OCI-LY7 (cell line): ENCODE measurements at places on chromosomes 11 and 22. TPM values are rescaled to one million over a fixed set of nuclear protein-coding genes. Genes with fewer than 3 reads are reported as not detected.
A peak's percentile ranks its signal among the peaks of the same experiment; 100 is the strongest.

Gene ELMOD1
- total RNA-seq = not detected in 2 replicates

- no peak for DNase-seq
Observed at GRCh38 chr11:26730414-26731083, 8.7 kb upstream of the SLC5A12 start.

GRCh38 chr22:36285017-36285416, 32.1 kb downstream of the APOL1 start:
- no peak for DNase-seq

Gene LSP1
- 225 and 303 TPM in 2 replicates for total RNA-seq

- no peak for DNase-seq
Observed at GRCh38 chr11:2154889-2155288, 6.1 kb downstream of the INS start.

DNA sequence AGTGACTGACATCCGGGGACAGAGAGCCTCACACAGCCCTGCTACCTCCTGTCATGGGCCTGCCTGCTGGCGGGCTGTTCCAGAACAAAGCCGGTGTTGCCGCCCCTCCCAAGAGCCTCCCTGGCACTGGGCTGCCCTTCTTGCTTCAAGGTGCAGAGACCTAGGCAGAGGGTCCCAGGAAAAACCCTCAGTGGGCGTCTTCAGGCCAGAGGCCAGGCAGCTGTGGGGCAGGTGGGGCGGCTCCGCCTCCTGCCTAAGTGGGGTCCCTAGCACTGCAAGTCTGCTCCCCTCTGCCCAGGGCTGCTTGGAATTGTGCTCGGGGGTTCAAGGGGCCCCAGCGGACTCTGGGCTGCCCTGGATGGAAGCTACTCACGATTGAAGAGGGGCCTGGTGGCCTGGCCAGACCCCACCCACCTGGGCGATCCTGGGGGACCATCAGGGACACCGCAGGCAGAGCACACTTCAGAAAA, 20.4 kb upstream of the GNB1L start:
- no peak for DNase-seq

DNA sequence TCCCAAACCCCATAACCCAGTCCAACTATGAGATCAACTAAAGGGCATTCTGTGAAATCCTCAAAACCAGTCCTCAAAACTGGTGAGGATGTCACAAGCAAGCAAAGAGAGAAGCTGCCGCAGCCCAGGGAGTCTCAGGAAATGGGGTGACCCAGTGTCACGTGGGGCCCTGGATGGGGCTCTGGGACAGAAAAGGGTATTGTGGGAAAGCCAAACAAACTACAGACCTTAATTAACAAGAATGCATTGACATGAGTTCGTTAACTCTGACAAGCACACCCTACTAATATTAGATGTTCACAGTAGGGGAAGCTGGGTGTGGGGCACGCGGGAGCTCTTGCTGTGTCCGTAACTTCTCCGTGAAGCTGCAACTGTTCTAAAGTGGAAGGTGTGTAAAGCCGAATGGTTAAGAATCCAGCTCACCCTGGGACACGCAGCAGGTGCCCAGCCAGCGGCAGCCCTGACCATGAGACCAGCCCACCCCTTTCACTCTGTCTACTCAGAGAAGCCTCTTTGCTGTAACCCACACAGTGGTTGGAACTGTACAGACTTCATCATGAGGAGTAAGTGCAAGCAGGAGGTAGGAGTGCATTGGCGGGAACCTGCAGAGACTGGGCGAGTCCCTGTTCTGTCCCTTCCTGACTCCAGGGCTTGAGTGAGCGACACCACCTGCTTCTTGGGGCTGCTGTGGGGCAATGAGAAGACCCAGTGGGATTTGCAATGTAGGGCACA, 17.9 kb downstream of the LINC01488 start:
- no peak for DNase-seq

DNA sequence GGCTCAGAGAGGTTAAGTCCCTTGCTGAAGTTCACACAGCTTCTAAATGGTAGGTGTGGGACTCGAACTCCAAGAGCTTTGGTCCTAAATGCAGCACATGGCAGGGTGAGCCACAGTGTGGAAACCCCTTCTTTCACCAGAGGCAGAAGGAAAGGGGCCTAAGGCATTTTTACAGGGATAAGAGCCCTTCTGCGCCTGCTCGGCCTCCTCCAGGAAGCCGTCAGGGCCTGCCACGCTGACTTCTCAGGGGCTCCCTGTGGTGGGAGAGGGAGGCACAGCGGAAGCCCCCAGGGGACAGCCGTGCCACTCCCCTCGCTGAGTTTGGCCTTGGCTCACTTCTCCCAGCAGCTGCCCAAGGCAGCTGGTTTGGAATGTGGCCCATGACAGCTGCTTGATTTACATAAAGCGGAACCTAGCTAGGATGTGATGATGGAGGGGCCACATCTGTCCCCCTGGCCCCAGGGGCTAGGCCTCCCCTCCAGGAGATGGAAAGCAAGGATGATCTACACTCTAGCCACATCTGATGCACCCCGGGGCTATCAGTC, 35.4 kb downstream of the CD82 start:
- peak; percentile 73 for DNase-seq

DNA sequence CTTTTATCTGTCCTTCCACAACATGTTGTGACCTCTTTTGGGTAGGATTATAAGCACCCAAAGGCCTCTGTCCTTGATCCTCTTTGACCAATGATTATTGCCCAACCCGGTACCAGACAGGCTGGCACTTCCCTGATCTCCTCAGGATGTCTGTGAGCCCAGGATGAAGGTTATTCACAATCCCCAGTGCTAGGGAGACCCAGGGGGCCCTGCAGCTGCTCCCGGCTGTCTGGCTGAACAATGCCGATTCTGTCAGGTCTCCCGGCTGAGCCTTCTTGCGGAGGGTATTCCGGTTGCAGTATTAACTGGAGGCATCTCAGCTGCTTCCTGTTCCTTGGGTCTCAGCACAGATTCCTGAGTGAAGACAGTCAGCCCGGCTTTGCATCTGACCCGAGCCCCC, 71.2 kb upstream of the CDON start:
- no peak for DNase-seq

Gene RCOR2
- 2.4 and 3.2 TPM in 2 replicates for total RNA-seq

- DNase-seq = no peak
Observed at GRCh38 chr22:20438678-20439492, 1.3 kb upstream of the SCARF2 start.

GRCh38 chr11:63710476-63711217, 29.3 kb downstream of the RTN3 start:
- no peak for DNase-seq

- no peak for DNase-seq
Observed at GRCh38 chr22:37860796-37861421, 11.7 kb downstream of the EIF3L start.

GRCh38 chr11:126189109-126189929, 22.1 kb downstream of the RPUSD4 start:
- peak; percentile 87 for DNase-seq

DNA sequence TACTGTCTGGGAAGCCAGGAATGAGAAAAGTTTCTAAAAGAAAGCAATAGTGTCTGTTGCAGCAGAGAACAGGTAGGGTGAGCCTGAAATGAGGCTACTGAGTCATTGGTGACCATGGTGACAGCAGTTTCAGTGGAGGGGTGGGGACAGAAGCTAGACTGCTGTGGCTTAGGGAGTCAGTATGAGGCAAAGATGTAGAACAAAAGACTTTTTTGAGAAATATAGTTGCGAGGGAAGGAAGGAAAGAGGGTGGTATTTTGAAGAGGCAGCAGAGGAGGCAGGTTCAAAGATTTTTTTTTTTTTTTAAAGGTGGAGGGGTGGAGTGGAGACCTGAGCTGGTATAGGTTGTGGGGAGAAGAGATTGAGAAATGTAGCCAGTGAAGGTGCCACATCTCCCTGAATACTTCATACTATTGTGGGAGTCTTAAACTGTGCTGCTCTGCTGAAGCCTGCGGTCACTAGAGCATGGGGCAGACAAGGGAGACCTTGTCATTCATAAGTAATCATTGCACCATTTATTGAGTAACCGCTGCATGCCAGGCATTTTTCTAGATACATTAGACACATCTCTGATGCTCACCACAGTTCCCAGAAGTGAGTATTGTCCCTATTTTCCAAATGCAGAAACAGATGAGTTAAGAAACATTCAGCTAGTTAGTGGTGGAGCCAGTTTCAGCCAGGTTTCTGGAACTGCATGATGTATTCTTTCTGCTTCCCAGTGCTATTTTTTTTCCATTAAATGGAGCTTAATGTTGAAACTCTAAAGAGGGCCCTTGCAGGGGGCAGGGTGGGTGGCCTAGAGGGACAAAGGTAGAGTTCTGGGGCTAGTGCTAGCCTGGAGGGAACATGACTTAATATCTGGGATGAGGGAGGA, 49.9 kb downstream of the STIM1 start:
- no peak for DNase-seq

GRCh38 chr22:17592201-17592600, 28.9 kb downstream of the SLC25A18 start:
- DNase-seq = no peak

Gene LRRC74B
- total RNA-seq = not detected in 2 replicates

DNA sequence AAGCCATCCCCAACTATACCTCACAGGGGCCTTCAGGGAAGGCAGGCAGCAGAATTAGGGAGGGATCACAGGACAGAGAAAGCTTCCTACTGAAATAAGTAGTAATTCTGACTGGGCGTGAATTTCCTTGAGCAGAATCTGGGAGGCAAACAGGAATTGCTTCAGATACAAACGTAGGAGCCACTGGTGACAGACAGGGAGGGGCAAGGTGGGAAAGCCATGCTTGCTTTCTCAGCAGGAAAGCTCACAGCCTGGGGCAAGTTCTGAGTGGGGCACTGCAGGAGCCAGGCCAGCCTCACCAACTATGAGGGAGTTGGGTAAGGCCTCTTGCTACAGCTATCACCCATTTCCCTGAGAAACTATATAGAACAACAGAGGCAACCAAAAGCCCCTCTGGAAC, 43.6 kb downstream of the ARHGAP32 start:
- no peak for DNase-seq

DNA sequence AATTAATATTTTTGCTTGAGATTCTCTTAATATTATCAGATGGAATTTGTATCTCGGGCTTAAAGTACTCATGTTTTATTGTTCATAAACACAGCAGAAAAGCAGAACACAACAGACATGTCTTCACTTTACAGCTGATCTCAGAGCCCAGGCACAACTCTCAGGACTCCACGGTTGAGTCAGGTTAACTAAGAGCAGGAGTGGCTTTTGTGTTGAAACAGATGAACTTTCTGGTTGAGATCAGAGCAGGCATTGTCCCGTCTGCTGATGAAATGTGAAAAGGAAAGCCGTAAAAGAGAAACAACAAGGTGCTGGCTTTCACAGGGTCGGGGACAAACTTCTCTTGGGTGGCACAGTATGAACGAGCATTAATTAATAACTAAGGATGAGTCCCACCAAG, 49.0 kb downstream of the JHY start:
- no peak for DNase-seq

DNA sequence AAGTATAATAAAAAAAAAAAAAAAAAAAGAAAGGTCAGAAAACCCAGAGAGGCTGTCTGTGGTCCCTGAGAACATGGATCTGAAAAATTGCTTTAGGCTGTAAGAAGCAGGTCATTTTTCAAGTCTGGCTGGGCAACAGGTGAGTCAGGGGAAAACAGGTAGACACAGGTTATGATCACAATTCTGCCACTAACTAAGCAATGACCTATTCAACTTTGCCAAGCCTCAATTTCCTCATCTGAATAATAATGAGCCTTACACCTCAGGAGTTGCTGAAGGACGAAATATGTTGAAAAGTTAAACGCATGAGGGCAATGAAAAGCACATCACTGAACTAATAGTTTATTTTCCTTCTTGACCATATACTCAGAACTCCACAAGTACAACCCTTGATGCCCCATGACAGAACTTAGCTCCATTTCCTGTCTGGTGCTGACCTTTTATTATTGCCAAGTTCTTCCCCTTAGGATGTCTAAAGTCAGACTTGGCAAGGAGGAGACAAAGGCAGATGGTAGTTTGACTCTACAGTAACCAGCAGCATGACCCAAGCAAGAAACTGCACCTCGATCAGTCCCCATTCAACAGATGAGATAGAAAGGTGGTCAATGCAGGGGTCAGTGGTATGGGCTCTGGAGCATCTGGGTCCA, 93.6 kb downstream of the SYN3 start:
- no peak for DNase-seq

Gene AGBL2
- 5.5 and 8.4 TPM in 2 replicates for total RNA-seq

- no peak for DNase-seq
Observed at GRCh38 chr11:112610996-112611750, 350.0 kb upstream of the NCAM1 start.

Gene C11orf91
- total RNA-seq = not detected in 2 replicates

- no peak for DNase-seq
Observed at GRCh38 chr11:78380615-78381051, 37.0 kb downstream of the GAB2 start.
